ENCODE measurements at places on chromosomes 7 and 10.

- no peak for DNase-seq
These were observed 18.1 kb downstream of the ERLIN1 start for GRCh38 chr10:100167553-100168312.

- DNase-seq, result no peak
These were observed 117.3 kb downstream of the THSD7A start for GRCh38 chr7:11714676-11715075.

DNA sequence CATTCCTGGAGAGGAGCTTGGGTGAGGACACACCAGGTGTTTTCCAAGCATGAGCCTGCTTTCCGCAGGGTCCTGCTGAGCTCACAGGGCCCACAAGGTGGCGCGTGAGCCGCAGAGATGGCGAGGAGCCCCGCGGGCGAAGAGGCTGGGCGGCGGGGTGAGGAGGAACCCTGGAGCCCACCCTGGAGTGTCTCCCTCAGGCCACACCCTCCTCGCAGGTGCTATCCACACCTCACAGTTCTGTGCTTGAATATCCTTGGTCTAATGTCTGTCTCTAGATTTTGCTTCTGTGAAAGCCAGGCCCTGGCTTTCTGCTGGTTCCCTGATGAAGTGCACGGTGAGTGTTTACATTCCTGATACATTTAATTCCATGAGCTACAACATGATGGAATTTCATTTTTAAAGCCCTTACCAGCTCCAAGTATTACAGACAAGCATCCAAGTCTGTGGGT is 433.6 kb downstream of the ACTR3B start:
- DNase-seq, result no peak

DNA sequence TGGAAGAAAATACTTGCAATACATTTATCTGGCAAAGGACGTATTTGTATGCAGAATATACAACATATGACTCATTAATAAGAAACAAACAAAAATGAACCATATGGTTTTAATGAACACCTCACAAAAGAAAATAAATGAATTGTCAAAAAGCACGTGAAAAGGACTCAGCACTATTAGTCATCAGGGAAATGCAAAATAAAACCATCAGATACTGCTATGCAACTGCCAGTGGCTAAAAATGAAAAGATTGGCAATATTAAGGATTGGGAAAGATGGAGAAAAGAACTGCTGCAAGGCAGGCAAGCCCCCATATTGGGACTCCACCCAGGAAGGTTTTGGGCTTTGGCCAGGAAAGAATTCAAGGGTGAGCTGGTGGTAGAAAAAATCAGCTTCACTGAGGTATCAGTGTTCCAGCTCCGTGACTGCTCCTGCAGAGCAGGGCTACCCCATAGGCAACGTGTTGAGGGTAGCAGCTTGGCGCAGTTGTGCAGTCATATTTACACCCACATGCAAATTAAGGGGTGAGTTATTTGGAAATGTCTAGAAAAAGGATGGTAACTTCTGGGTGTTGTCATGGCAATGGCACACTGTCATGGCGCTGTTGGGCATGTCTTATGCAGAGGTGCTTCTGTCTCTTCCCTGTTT is 72.7 kb downstream of the CUBN start:
- no peak for DNase-seq

DNA sequence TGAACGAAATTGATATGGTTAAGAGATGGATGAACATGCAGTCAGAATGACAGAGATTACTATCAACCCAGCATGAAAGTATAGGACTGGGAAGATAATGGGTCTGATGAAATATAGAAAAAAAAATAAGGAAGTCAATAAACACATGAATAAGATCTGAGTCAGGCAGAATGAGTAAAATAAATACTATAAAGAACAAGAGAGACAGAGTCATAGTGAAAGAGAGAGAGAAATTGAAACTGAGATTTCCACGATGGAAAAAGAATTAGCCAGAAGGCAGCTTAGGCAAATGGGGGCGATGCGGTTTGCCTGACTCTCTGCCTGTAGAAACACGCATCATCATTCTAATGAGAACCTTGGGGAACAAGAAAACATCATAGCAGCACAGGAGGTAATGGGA is 26.6 kb downstream of the SEMA3D start:
- no peak for DNase-seq

DNA sequence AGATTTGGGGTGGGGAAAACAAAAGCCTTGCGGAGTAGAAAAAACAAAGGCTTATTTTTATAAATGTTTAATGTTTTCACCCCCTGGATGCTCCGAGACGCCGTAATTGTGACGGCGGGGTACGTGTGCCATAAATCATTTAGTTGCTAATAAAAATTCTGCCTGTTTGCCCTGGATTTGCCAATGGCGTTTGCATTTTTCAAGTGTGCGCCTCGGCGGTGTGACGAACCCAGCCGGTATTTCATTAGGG is 2.5 kb upstream of the TNRC18 start:
- no peak for DNase-seq

DNA sequence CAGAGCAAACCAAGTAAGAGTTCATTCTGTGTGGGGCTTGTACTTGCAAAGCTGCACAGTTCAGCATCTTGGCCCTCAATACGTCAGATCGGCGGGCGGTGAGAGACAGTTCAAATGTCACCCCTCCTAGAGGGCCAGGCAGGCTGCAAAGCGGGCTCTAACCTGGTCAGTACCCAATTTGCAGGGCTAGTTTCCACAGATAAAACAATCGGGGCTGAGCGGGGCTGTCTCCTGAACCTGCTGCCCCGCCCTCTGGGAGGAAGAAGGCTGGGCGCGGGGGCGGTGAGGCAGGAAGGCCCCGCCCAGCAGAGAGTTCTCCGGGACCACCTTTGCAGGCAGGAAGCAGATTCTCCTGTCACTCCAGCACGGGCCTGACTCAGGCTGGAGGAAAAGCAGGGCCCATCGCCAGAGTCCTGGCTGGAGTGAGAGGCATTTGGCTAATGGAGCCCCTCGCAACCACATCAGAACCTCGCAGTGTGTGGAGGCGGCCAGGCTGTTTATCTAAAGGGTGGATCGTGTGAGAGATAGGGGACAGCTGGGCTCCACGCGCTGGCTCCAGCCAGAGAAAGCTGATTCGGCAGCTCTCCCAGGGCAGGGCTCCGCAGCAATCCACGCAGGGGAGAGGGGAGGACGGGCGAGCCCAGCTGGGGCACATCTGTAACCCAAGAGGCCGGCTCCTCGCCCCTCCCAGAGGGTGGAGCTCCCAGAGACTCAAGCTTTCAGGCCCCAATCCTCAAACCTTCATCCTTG is 83.1 kb downstream of the SH3PXD2A start:
- peak; percentile 63 for DNase-seq

GRCh38 chr10:24958721-24959381 is 6.4 kb upstream of the PRTFDC1 start:
- DNase-seq, result no peak

DNA sequence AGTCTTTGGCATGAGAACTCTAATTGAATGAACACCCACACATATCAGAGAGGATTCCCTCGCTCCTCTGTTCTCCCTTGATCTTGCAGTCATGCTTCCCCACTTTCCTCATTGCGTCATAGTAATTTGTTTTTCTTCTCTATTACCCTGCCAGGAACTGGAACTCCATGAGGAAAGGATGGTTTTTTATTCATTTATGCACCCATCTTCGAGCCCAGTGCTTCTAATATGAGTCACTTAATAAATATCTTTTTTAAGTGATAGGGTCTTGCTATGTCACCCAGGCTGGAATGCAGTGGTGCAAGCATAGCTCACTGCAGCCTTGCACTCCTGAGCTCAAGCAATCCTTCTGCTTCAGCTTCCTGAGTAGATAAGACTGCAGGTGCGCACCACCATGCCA is 83.5 kb downstream of the OTUD1 start:
- DNase-seq, result no peak

Data from activated CD4-positive, CD25-positive, alpha-beta regulatory T cell treated with anti-CD3 and anti-CD28 coated beads, Interleukin-2, amount 50 U/mL, for 72 hours (primary cell).